ENCODE measurements at places on chromosomes 2 and 18.

GRCh38 chr2:58762176-58762781 lies 521.2 kb upstream of the FANCL start:
- DNase-seq = peak; percentile 79

DNA sequence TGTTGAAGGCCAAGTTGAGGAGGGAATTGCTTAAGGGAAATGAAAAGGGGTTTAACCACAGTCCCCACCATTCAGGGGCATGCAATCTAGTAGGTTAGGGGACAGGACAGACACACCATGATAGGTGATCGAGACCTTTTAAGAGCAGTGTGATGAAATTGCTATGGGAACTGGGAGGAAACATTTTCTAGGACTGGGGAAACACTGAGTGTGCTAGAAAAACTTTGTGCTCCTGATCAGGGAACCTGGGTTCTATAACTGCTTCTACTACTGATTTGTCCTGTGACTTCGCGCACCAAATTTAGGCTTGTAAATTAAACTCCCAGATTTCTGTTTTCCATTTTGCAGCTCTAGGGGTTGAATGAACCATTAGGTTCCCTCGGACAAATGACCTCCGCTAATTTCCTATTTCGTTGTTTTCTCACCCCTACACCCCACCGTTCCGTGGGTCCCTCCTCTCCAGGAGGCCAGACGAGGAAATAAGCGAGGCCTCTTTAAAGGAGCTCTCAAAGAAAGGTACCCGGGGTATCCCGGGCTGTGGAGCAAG lies 371 bp upstream of the LCLAT1 start:
- peak; percentile 46 for DNase-seq

GRCh38 chr2:200665626-200666453 lies 80.0 kb downstream of the AOX1 start:
- no peak for DNase-seq

- DNase-seq = no peak
Measured at GRCh38 chr2:204664708-204665121, 119.4 kb downstream of the PARD3B start.

DNA sequence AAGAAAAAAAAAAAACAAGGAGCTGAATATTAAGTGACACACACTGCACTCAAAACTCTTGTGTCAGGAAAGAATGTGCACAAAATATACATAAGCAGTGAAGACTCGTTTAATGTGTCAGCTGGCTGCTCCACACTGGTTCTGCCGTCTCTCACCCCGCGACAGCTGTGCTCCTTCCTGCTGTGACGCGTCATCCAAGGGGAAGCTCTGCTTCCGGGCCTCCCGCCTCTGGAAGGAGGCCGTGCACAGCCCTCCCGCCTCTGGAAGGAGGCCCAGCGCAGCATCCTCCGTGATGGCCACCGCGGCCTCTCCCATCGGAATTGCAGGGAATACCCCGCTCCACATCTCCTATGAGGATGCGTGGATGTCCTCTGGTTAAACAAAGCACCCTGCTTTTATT lies 151.0 kb downstream of the HDAC4 start:
- no peak for DNase-seq

DNA sequence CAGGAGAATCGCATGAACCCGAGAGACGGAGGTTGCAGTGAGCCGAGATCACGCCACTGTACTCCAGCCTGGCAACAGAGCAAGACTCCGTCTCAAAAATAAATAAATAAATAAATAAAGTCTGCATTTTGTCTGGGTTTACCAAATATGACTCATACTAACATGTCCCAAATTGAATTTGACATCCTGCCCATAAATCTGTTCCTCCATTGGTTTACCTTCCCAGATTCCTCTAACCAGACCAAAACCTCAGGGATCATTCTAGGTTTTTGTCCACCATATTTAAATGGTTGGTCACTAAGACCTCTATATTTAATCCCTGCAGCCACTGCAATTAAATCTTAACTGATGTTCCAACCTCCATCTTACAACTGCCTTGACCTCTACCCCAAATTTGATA lies 150.9 kb downstream of the ATAD2B start:
- DNase-seq = no peak

GRCh38 chr18:35949903-35950627 lies 22.4 kb upstream of the RMP24 start:
- DNase-seq = peak; percentile 74

DNA sequence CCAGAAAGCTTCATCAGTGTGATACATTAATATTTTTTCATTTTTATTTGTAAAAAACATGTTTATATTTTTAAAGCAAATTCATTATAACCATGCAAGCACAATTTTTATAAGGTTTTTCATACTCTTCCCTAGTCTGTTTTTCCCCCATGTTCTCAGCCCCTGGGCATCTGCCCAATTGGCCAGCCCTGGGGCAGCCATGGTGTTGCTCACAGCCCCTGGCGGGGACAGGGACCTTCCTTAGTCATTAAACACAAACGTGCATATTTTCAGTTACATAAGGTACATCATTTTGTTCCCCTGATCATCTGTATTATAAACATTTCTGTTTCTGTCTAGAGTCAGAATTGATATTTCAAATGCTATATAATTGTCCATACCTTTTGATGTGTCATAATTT lies 150.0 kb downstream of the ESCO1 start:
- no peak for DNase-seq

- peak; percentile 72 for DNase-seq
Measured at GRCh38 chr2:203820969-203821368, 46.6 kb upstream of the CTLA4 start.

DNA sequence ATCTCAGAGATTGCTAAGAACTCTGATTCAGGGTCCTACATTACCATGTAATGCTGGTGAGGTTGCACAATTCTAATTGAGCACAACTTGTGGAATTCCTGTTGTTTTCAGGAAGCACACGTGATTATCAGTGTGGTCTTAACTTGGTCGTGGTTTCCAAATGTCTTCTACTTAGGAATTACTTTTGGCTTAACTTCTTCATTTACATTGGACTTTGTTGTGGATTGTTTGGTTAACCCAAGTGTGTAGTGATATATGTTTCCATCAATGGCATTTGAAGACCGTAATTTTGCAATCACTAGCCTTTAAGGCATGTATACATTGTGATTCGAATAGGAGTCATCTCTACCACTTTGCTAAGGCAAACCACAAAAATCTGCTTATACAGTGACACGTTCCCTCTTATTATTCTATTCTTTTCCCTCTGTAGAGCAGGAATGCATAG lies 373.3 kb downstream of the IRS1 start:
- no peak for DNase-seq

- no peak for DNase-seq
Measured at GRCh38 chr2:37689751-37690150, 18.3 kb upstream of the CDC42EP3 start.

- no peak for DNase-seq
Measured at GRCh38 chr2:75553935-75554531, 6.7 kb downstream of the EVA1A start.

DNA sequence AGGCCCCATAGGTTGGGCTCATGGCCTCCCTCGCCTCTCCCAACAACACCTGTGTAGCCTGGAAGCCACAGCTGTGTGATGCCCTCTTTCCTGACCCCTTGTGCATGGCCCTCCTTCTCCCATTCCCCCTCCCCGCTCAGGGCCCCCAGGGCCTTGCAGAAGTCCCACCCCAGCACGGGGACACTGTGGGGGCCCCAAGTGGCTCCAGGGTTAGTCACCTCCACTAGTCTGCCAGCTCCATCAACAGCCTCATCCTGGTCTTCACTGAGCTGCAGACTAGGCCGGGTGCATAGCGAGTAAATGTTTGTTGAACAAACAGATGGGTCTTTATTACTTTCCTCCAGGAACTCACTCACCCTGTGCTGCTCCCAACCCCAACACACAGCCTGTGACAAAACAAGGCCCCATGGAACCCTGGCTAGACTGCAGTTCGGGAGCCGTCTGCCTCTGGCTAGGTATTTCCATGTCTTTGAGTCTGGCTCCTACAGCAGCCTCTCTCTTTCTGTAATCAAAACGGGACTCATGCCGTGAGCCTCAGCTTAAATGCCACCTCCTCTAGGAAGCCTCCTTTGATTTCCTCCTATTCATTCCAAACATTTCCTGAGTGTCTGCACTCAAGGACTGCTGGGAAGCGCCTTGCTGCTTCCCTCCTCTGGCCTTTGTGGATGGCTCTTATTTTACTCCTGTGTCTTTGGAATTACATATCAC lies 109.9 kb upstream of the ID2 start:
- DNase-seq = no peak

GRCh38 chr2:218357236-218358177 lies 850 bp downstream of the CATIP start:
- DNase-seq = no peak

GRCh38 chr2:63737081-63737751 lies 104.5 kb upstream of the UGP2 start:
- DNase-seq = no peak

GRCh38 chr2:8571301-8571791 lies 110.5 kb upstream of the ID2 start:
- peak; percentile 81 for DNase-seq

All from Karpas-422 (cell line).